ENCODE measurements at places on chromosomes 3 and 15.

DNA sequence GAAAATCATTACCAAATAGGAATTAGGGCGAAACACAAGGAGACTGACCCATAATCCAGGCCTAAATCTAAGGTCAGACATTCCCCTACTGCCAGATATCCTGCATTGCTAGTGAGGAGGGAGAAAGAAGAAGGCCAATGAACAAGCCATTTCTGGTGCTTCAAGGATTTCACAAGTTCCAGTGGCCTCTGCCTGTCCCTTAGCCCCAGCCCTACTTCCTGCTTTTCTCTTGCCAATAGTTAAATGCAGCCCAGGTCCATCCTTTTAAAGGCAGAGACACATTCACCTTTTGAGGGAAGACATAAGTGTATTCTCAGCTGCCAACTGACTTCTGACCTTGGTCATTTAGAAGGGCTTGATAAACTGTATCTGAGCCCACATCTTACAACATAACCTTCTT lies 135.8 kb downstream of the ZNF621 start:
- DNase-seq: no peak

- peak; percentile 56 for DNase-seq
Observed at GRCh38 chr3:76122007-76122406, 336.7 kb upstream of the ZNF717 start.

- DNase-seq: peak; percentile 33
Observed at GRCh38 chr3:136925425-136926190, 32.2 kb upstream of the IL20RB start.

DNA sequence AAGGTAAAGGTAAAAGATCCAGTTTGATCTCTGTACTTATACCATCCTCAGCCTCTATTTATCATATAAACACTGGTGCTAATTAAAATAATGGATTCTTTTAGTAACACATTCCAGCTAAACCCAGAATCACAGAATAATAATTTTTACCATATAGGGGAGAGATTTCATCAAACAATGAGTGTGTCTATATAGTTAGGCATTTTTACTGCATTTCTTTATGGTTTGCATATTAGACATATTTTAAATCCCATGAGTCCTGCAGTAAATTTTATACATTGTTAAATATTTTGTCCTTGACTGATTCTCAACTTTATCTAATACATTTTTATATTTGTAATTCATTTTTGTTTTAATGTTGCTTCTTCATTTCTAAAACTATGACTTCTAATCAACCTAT lies 323.7 kb upstream of the AGTR1 start:
- no peak for DNase-seq

- DNase-seq: peak; percentile 61
Observed at GRCh38 chr3:155890671-155891190, 20.3 kb downstream of the GMPS start.

DNA sequence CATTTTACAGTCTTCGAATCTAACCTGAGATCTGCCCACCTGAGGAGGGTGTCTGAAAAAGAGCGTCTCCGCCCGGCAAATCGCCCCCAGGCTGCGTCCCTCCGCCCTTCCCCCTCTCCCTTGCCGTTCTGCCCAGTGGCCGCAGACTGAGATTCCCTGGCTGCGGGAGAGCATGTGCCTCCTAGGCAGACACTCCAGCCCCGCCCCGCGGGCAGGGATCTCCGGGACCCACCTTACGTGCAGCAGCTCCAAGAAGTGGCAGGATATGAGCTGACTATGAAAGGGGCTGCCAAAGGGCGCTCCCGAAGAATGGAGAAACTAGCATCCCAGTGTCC lies 2.7 kb upstream of the WNT5A start:
- DNase-seq: no peak

DNA sequence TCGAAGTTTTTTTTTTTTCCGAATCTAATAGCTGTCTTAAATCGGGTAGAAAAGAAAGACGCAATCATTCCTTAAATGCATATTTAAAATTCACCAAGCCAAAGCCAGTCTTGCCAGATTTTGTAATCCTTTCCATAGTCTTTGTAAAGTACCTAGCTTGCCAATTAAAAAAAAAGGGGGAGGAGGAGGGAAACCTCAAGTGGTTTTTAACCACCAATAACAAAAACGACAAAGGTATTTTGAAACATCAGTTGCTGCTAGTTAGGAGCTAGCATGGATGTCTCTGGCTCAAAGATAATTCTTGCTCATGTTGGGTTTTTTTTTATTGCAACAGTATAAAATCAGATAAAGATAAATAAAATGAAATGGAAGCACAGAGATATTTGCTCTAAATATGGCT lies 187.9 kb downstream of the MECOM start:
- no peak for DNase-seq

- DNase-seq: peak; percentile 5
Observed at GRCh38 chr3:123444023-123444422, 4.9 kb downstream of the ADCY5 start.

DNA sequence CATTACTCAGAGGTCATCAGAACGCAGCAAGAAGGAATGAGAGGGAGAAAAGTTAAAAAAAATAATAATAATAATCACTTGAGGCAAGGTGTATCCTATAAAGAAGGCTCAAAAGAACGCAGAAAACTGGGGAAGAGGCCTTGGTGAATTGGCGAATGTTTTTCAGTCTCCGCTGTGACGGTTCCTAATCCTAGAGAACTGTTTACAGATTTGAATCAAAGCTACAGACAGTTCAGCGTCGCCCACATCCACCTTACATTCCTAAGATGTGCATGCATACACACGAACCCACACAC lies 634 bp downstream of the ZMAT3 start:
- DNase-seq: no peak

GRCh38 chr3:147218965-147219364 lies 187.4 kb downstream of the ZIC4 start:
- no peak for DNase-seq

- no peak for DNase-seq
Observed at GRCh38 chr3:168531116-168531515, 435.4 kb upstream of the GOLIM4 start.

- DNase-seq: peak; percentile 38
Observed at GRCh38 chr3:127389420-127389819, 101.6 kb upstream of the PRR20G start.

DNA sequence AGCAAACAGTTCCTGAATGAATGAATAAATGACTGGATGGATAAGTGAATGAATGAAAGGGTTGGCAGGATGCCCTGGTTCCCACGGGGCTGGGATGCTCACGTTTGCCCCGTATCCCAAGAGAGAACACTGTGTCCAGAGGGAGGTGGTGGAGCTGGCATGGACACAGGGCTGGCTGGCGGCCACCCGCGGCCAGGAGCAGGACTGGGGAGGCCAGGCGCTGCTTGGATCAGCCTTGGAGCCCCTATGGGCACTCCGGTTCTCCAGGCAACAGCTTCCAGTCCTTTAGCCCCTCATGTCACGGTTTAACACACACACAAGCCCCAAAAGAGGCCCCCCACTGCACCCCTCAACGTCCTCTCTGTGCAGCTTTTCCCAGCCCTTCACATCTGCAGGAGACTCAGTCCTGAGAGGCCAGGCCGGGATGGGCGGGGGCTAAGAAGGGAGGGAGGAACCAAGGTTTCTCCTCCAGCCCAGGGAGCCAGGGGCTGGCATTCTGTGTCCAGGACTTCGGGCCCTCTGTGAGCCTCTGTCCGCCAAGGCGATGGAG lies 86.0 kb upstream of the ALDH1L1 start:
- DNase-seq: peak; percentile 45

DNA sequence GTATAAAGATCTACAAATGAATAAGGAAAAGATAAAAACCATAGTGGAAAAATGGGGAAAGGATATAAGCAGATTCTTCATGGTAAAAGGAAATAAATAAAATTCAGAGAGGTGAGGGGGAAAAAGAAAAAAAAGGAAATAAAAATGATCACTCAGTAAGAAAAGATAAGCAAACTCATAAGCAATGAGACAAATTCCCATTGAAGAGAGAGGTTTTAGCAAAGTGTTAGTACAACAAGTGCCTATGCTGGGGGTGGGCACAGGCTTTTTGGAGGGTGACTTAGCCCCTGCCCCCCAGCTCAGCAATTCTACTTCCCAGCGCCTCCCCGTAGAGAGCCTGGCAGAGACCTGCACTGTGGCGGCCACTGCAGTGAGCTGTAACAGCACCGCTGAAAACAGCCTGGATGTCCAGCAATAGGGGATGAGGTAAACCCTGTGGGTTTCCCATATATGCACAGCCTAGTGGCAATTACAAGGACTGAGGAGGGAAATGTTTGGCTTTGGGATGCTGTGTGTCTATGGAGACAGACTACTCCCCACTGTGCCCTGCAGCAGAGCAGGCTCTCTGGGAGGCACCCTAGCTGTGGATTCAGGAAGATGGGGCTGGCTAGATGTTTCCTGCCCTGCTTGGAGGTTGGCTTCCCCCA lies 23.7 kb upstream of the SFMBT1 start:
- DNase-seq: peak; percentile 25

- DNase-seq: peak; percentile 64
Observed at GRCh38 chr3:98655666-98656065, 62.3 kb upstream of the CPOX start.

DNA sequence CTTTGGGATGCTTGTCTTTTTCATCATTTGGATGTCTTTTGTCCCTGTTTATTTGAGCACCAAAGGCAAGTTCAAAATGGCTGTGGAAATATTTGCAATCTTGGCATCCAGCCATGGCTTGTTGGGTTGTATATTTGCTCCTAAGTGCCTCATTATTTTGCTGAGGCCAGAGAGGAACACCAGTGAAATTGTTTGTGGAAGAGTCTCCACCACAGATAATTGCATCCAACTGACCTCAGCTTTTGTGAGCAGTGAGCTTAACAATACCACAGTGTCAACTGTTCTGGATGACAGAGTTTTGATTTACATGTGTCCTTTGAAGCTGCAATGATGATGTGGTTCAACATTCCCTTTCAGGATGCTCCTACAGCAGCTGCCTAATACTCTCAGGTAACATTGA lies 83.0 kb upstream of the KCNAB1 start:
- DNase-seq: no peak

GRCh38 chr15:56918046-56918938 lies at the start of gene TCF12:
TSS of gene TCF12 (plus strand) at chr15:56918644. CDS start at chr15:56919914, 1,270 bp downstream.
- peak; percentile 98 for DNase-seq

GRCh38 chr3:96959901-96960641 lies 145.7 kb downstream of the EPHA6 start:
- peak; percentile 66 for DNase-seq

GRCh38 chr3:52896613-52897012 lies 735 bp downstream of the STIMATE start:
- peak; percentile 21 for DNase-seq

GRCh38 chr3:155292133-155292532 lies 1.4 kb downstream of the STRIT1 start:
- peak; percentile 44 for DNase-seq

- DNase-seq: no peak
Observed at GRCh38 chr3:151869181-151869580, 4.3 kb upstream of the SUCNR1 start.

DNA sequence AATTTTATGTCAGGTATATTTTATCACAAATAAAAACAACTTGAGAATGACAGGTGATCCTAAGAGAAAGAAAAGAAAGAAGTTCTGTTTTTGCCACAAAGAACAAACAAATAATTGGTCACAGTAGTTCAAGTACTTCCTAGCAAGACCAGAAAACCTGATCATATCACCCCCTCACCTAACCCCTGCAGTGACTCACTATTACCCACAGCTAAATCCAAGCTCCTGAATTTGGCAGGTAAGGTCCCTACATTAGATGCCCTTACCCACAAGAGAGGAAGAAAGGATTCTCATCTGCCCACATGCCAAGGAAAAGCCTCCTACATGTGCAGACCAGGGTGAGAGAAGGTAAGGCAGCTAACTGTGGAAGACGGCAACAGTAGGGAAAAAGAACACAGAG lies 4.4 kb downstream of the SSUH2 start:
- no peak for DNase-seq

DNA sequence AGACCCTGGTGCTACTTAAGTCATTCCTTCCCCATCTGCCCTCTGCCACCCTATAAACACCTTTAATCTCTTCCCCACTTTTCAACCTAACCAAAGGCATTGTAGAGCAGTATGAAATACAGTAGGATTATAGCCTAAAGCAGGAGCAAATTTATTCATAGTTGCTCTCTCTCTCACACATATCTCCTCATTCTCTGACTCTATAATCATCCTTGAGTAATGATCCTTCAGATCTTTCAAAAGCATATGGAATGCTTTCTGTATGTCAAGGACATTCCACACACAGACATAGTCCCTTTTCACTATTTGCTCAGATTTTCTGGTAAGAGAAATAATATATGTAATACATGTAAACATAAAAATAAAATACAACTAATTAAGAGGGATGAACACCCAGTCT lies 54.1 kb downstream of the TRPC1 start:
- no peak for DNase-seq

Data from GM23248 (cell line).